Right lobe of liver (tissue), 6 donors: ENCODE measurements at places on chromosomes 12 and 14.

- no peaks in the 10 kb centered on the region for H3K36me3 ChIP-seq
- H3K27ac ChIP-seq, result no peak overlapping the region
- H3K4me1 ChIP-seq, result no peaks in the 10 kb centered on the region
- no peak overlapping the region for H3K4me3 ChIP-seq
- H3K27me3 ChIP-seq, result no peaks in the 10 kb centered on the region
Observed at GRCh38 chr14:77623201-77623600, 6.8 kb upstream of the SPTLC2 start.

DNA sequence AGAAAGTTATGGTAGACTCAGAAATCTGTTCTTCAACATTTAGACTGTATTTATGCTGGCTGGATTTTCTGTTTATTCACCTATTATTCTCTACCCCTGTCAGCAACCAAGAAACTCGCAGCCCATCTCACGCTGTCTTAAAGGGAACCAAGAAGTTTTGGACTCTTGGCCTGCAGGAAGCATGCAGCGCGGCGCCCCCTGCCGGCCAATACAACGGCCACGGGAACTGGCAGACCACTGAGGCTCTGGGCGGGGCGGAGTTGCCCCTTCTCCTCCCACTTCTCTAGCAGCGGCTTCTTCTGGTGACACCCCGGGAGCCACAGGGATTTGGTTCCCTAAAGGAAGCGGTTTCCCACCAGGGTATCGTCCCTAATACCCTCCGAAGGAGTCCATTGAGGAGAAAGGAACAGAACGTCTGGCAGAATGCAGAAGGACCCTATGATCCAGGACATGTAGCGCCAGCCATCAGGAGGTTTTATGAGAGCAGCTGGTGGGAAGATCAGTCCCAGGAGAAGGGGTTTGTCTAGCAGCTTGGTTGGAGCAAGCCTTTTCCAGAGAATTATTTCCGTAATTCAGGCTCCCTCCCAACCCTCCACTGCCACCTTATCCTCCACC lies 21.0 kb upstream of the RNASE2 start:
- no peak for DNase-seq
- no peak overlapping the region for H3K27ac ChIP-seq
- no peaks in the 10 kb centered on the region for H3K27me3 ChIP-seq
- H3K4me3 ChIP-seq, result no peak overlapping the region
- H3K36me3 ChIP-seq, result no peaks in the 10 kb centered on the region

DNA sequence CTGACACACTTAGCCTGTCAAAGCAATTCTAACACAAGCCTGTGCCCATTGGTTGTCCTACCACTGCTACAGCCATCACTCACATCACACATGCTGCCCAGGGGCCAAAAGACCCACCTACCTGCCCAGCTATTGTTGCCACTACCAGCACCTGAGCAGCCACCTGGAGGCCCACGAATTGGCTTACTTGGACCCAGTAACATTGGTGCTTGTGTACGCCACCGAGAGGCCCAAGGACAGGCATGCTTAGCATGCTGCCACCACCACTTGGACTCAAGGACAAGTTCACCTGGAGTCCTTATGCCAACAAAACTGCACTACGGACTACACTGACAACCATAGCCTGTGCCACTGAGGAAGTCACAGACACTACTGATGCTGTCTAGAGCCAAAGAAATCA lies 221.1 kb downstream of the SLC38A4 start:
- no peak overlapping the region for H3K4me3 ChIP-seq
- no peak overlapping the region for H3K27ac ChIP-seq
- H3K27me3 ChIP-seq, result no peaks in the 10 kb centered on the region
- no peaks in the 10 kb centered on the region for H3K36me3 ChIP-seq

GRCh38 chr12:79119796-79120195 lies 255.2 kb downstream of the SYT1 start:
- no peak overlapping the region for H3K4me3 ChIP-seq
- no peaks in the 10 kb centered on the region for H3K36me3 ChIP-seq
- no peaks in the 10 kb centered on the region for H3K27me3 ChIP-seq
- DNase-seq, result no peak
- H3K27ac ChIP-seq, result no peak overlapping the region

DNA sequence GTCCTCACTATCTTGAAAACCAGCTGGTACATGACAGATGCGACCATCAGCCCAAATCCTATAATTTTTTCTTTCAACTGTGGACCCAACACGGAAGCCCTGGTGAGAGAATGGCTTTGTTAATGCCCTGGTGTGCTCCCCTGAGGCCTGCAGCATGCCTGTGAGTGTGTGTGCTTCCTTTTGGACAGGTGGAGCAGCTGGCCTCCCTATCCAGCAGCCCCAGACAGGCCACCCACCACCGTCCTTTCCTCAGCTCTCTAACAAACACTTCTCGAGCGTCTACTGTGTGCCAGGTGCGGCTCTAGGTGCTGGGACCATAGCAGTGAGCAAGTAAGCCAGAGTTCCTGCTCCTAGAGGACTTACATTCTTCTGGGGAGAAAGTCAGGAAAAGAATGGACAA lies 78.9 kb upstream of the GZMB start:
- no peaks in the 10 kb centered on the region for H3K27me3 ChIP-seq
- H3K4me3 ChIP-seq, result no peak overlapping the region
- no peaks in the 10 kb centered on the region for H3K36me3 ChIP-seq
- H3K4me1 ChIP-seq, result no peaks in the 10 kb centered on the region
- no peak for DNase-seq

- H3K27ac ChIP-seq, result no peak overlapping the region
- DNase-seq, result no peak
- no peaks in the 10 kb centered on the region for H3K27me3 ChIP-seq
- H3K36me3 ChIP-seq, result no peaks in the 10 kb centered on the region
- H3K4me1 ChIP-seq, result no peaks in the 10 kb centered on the region
- H3K4me3 ChIP-seq, result no peak overlapping the region
Observed at GRCh38 chr12:82015623-82016347, 256.6 kb upstream of the PPFIA2 start.

DNA sequence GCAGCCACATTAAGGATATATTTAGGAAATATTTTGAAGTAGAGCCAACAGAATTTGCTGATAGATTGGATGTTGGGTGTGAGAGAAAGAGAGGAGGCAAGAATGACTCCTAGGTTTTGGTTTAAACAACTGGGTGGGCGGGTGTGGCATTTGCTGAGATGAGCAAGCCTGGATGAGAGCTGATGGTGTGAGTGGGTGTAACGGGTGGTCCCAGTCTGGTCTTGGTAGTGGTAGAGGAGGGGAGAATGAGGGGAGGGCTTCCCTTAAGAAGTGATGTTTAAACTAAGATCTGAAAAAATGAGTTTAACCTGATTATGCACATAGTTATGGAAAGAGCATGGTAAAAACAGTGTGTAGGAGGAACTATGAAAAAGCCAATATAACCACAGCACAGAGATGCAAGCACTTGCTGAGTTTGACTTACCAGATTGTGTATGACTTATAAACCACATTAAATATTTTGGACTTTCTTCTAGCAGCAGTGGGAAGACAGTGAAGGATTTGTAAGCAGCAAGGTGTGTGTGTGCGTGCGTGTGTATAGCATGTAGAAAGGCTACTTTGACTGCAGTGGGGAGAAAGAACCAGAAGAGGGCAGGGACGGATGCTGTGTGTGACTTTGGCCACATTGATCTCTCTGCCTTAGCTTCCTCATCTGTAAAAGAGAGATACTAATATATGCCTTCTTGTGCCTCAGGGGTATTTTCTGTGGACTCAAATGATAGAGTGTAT lies 139.7 kb downstream of the PRIMA1 start:
- H3K27me3 ChIP-seq, result no peaks in the 10 kb centered on the region
- H3K36me3 ChIP-seq, result no peaks in the 10 kb centered on the region
- DNase-seq, result no peak
- H3K4me3 ChIP-seq, result no peak overlapping the region
